H9 (cell line): ENCODE measurements at places on chromosomes 1 and 21. TPM values are rescaled to one million over a fixed set of nuclear protein-coding genes. Genes with fewer than 3 reads are reported as not detected.

The WNT9A gene
- 0.66 and 0.77 TPM in 2 replicates for total RNA-seq

The TRIM67 gene
- total RNA-seq: not detected in 2 replicates

The C1orf141 gene
- not detected in 2 replicates for total RNA-seq

The EFCAB7 gene
- 3.0 and 4.2 TPM in 2 replicates for total RNA-seq

The NES gene
- total RNA-seq: 167 and 168 TPM in 2 replicates

The ERG gene
- total RNA-seq: 0.11 and 0.18 TPM in 2 replicates

The CENPL gene
- 14.4 and 16.9 TPM in 2 replicates for total RNA-seq

The CELSR2 gene
- total RNA-seq: 26.7 and 29.2 TPM in 2 replicates

The KRTAP10-8 gene
- total RNA-seq: not detected in 2 replicates

The GCSAML gene
- not detected in 2 replicates for total RNA-seq

GRCh38 chr21:29372063-29372802 lies 73.5 kb downstream of the BACH1 start:
- peak; percentile 56 for DNase-seq

GRCh38 chr1:198700396-198700795 lies 61.6 kb downstream of the PTPRC start:
- DNase-seq: no peak

- no peak for DNase-seq
Observed at GRCh38 chr21:43280949-43281633, 112.3 kb downstream of the CRYAA start.

DNA sequence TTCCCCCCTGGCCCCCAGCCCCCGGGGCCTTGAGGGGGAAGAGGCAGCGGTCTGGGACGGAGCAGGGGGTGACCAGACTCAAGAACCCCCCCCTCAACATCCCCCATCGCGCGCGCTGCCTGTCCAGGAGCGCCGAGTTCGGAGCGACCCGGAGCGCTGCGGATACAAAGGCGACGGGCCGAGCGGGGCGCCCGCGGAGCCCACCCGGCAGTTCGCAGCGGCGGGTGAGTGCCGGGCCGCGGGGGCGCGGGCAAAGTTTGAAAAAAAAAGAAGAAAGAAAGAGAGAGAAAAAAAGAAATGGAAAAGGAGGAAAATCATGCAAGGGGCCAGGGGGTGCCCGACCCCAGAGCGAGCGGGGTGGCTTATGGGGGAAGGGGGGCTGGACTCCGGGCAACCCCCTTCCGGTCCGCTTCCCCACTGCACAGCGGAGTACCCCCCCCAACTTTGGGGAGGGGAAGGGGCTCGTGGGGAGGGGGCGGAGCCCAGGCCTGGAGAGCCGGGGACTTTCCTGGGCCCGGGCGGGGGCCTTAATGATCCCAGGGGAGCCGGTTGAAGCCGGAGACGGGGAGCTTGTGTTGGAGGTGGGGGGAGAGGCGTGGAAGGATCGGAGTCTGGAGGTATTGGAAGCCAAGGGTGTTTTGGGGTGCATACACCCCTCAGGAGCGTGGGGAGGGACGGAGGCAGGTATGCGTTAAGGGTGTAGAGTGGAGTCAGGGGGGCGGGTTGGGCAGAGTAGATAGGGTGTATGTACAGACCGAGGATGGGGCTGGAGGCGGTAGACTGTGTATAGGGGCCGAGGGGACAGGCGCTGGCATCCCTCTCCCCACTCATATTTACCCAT lies 502 bp downstream of the VANGL2 start:
- DNase-seq: peak; percentile 45

DNA sequence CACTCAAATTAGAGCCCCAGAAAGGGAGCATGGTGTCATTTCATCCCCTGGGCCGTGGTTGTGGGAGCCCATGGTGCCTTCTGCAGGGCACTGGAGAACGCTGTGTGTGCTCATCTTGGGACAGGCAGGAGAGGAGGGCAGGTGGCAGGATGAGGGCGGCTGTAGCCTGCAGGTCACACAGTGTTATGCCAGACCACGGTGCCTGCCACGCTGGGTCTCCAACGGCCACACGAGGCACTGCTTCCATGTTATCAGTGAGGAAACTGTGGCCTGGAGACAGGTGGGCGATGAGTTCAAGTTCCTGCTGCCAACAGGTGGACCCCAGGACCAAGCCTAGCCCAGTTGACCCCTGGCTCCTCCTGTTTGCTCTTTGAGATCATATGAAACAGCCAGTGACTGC lies 21.0 kb downstream of the ABCG1 start:
- DNase-seq: no peak

GRCh38 chr1:232634096-232634495 lies 4.2 kb upstream of the SIPA1L2 start:
- peak; percentile 47 for DNase-seq

- no peak for DNase-seq
Observed at GRCh38 chr1:12208271-12208670, 21.6 kb upstream of the VPS13D start.

DNA sequence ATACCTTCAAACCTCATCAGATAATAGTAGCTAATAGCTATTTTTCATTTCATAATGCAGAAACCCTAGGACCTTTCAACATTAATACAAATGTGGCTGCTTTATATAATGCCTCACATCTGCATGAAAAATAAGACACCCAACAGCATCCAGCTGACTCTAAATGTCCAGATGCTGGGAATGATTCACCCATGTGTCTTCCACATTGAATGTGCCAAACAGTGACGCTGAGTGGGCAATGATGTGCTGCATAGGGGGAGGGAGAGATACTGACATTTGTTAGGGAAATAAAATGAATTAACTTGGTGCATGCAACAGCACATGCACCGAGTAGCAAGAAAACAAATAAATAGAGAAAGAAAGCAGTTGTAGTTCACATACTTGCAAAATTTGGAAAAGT lies 199.3 kb downstream of the DSCAM start:
- no peak for DNase-seq

DNA sequence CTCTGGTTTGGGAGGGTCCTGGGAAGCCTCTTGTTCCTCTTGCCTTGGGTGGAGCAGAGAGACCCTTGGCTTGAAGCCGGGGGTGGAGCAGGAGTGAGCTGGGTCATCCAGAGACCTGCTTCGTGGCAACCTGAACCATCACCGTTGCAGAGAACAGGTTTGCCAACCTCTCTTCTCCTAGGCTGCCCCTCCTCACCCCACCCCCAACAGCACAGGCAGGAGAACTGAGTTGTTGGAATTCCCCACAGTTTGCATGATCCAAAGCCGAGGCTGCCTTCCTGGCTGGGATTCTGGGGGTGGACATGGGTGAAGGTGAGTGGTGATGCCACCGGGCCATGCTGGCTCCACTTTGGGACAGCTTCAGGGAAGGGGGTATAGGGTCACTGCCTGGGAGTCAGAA lies 2.2 kb downstream of the WNT4 start:
- no peak for DNase-seq

DNA sequence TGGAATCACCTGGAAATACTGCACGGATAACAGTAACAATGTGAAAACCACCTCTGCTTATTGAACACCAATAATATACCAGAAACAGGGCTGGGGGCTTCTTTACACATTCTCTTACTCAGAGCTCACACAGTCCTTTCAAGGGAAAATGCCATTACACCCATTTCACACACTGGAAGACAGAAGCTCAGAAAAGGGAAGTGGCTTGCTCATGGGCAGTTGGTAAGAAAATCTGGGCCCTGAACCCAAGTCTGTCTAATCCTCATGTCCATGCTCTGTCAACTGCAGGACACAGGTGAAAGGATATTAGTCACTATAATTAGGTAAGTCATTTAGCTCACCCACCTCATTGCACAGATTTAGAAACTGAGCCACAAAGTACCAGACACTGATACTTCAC lies 18.6 kb downstream of the C8A start:
- DNase-seq: no peak

DNA sequence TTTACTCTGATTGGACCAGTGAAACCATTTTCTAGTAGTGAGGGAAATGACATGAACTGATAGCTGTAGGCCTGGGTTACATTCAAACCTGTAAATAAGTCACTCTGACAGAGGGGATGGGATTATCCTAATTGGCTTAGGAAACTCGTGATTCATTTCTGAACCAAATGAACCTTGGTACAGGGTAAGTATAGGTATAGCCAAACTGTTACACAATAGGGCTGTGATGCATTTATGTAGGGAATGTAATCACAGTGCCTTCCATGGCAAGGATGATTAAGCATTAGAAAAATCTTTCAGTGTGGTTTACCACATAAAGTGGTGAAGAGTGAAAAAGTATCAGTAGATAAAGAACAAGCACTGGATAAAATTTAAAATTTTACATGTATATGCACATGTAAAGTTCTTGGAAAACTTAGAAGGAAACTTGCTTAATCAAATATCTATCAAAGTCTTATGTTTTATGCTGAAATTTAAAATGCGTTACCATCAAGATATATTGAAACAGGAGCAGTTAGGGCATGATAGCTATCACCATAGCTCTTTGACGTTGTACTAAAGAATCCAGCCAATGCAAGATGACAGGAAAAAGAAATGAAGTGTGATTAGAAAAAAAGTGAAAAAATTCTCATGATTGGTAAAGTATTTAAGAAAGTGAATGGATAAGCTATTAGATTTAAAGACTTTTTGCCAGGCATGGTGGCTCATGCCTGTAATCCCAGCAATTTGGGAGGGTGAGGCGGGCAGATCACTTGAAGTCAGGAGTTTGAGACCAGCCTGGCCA lies 63.0 kb downstream of the RABGAP1L start:
- no peak for DNase-seq

- peak; percentile 29 for DNase-seq
Observed at GRCh38 chr1:78333502-78333901, 157.3 kb upstream of the PTGFR start.

GRCh38 chr1:101183388-101183699 lies 53.5 kb upstream of the S1PR1 start:
- DNase-seq: no peak

- DNase-seq: no peak
Observed at GRCh38 chr1:48203287-48203900, 19.1 kb upstream of the SLC5A9 start.

- DNase-seq: no peak
Observed at GRCh38 chr1:18955131-18955440, 1.4 kb downstream of the IFFO2 start.

GRCh38 chr1:77631751-77632150 lies 50.7 kb downstream of the ZZZ3 start:
- no peak for DNase-seq

DNA sequence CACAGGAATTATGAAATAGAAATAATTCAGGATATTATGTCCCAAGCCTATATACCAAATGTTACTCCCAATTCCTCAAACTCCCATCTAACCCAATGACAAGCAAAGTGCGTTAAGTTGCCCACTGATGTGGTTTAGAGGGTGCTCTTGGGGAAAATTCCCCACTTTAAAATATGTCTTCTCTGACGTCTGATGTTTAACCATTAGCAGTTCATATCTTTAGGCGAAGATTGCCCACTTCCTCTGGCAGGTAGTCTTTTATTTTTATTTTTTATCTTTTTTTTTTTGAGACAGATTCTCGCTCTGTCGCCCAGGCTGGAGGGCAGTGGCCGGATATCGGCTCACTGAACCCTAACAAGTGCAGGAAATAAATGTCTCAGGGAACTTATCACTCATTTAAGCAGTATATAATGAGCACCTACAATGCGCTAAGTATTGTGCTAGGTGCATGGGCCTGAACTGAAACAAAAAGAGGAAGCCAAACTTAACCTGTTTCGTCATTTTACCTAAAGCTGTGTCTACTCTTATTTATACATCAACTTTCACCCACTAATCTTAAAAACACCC lies 1.3 kb upstream of the LYST start:
- no peak for DNase-seq

GRCh38 chr21:37532868-37533780 lies 166.6 kb downstream of the DYRK1A start:
- DNase-seq: no peak

DNA sequence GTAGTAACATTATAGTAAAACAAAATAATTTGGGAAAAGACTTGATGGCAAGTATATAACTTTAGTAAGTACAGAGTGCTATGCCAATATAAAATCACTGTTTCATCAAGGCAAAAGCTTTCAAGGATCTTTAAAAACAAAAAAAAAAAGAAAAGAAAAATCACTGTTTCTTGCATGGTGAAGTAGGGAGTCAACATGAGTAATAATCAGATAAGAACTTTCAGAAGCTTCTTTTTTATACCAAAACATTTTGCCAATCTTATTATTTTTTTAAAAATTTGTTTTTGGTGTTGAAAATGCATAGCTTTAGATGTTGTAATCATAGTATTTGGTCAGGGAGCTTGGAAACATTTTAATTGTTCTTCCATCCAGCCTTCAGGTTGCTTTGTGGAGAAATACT lies 37.2 kb downstream of the CAMSAP2 start:
- no peak for DNase-seq

DNA sequence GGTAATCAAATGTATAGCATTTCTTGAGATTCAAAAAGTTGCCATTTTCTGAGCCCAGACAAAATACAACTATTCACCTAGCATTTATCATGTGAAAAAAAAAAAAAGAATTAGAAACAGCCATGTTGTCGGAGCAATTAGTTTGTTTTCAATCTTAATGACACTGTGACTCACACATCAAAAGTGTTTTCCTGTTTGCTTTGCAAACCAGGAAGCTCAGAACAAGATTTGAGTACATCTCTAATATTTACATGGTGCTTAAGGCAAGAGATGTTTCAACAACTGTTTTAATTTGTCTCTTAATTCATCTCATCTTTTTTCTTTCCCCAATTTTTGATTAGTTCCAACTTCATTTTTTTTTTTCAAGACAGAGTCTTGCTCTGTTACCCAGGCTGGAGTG lies 62.5 kb upstream of the CAPZB start:
- no peak for DNase-seq

DNA sequence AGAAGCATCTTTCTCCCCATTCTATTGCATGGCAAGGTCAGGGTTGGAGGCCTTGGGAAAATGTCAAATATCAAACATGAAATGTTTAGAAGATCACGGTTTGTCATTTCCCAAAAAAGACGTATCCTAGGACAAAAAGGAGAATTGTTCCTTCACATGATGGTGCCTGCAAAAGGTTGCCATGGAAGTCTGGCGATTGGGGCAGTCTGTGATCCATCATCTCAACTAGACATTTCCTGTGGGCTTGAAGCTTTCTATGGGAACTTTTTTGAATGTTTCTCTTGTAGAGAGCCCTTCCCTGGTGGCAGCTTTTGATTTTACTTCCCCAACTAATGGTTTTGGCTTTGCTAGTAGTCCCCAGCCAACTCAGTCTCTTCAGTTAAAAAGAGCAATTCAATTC lies 106.3 kb downstream of the TGFB2 start:
- no peak for DNase-seq

DNA sequence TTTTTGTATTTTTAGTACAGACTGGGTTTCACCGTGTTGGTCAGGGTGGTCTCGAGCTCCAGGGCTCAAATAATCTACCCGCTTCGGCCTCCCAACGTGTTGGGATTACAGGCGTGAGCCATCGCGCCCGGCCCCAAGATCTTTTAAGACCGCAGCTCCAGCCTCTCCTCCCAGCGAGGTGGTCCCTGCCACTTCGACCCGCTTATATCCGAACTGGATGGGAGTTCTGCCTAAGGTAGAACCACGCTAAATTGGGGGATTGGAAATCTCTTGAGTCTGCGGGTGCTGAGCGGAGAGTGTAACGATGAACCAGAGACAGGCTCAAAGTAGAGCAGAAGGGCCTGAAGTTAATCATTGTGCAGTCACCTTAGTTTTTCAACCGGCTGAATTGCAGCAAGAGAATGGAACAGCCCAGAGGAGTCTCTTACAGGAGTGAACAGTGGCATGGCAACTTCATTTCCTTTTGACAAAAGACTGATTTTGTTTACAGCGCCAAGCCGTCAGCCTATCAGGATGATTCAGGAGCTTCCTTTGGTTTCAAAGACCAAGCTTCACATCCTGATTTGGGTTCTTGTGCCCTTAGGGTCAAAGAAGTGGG lies 726 bp upstream of the CYB5R1 start:
- no peak for DNase-seq

GRCh38 chr1:87104140-87104539 lies 189.7 kb downstream of the HS2ST1 start:
- DNase-seq: no peak
